ENCODE measurements at places on chromosomes 1 and 21.

DNA sequence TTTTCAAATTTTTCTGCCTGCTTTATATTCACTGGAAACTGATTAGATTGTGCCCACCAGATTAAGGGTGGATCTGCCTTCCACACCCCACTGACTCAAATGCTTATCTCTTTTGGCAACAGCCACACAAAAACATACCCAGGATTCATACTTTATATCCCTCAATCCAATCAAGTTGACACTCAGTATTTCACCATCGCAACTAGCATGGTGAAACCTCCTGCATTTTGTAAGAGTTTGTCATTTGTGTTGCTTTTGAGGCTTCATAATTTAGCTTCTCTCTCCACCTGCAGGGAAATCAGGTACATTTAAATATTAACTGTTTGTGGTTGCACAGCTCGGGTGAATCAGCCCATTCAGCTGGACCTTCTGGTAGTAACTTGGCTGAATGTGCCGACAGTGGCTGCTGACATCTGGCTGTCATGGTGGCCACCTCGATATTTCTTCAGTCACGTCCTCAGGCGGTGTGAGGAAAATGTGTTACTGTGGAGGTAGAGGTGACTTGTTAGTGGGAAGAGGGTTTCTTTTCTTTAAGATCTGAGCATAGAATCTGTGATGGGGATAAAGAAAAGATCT is 224.0 kb downstream of the PTBP2 start:
- no peak for DNase-seq

GRCh38 chr21:46063734-46064680 is 33.9 kb upstream of the COL6A2 start:
- no peak for DNase-seq

GRCh38 chr1:223000632-223001031 is 142.4 kb downstream of the TLR5 start:
- no peak for DNase-seq

- DNase-seq = no peak
These were observed 714 bp downstream of the PYCR2 start for GRCh38 chr1:225923381-225923691.

DNA sequence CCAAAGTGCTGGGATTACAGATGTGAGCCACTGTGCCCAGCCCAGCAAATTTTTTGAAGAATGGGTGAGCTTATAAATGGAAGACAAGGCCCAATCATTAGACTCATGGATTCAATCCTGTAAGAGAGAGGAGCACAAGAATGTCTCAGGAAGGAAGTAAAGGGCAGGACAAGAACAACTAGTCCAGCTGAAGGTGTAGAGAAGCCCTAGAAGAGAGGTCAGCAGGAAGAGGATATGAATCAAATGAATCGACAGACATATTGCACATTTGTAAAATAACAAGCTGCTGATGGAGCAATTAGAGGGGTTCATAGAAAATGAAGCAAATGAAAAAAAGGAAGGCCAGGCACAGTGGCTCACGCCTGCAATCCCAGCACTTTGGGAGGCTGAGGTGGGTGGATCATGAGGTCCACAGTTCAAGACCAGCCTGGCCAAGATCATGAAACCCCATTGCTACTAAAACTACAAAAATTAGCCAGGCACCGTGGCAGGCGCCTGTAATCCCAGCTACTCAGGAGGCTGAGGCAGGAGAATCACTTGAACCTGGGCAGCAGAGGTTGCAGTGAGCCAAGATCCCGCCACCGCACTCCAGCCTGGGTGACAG is 74.9 kb downstream of the MIS18A start:
- no peak for DNase-seq

- DNase-seq = no peak
These were observed 20.9 kb upstream of the MAN1A2 start for GRCh38 chr1:117346206-117346928.

DNA sequence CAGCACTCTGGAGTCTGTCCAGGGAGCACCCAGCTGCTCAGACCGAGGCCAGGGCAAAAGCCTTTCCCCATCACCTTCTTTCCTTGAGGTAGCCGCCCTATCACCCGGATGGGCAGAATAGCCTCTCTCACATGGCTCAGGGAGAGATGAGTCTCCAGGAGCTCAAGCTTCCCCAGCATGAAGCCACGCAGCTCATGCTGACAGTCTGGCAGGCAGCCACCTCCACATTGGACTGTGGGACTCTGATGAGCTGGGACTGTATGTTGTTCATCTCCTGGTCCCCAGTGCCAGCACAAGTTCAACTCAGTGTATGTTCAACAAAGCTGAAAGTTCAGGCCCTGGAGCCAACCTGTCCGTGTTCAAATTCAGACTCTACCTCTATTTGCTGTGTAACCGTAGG is 75.2 kb upstream of the ZC3H12A start:
- DNase-seq = no peak
